ENCODE measurements at places on chromosomes 7 and 10.

DNA sequence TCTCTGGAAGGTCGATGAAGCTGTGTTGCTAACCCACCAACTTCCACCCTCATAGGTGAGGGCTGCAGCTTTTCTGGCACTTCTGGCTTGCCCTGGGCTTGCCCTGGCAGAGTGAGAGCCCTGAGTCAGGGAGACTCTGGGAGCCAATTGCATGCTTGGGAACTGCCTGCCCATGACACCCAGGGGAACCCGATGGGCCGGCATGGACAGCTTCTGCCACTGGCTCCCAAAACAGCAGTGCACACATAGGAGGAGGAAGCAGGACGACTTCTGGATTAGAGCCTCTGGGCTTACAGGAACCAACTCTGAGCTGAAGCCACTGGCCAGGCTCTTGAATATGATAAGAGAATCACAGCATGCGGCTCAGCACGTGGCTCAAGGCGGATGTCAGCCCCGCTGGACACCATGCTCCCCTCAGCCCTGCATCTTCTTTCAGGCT is 135.2 kb upstream of the UNC5B start:
- DNase-seq = no peak

DNA sequence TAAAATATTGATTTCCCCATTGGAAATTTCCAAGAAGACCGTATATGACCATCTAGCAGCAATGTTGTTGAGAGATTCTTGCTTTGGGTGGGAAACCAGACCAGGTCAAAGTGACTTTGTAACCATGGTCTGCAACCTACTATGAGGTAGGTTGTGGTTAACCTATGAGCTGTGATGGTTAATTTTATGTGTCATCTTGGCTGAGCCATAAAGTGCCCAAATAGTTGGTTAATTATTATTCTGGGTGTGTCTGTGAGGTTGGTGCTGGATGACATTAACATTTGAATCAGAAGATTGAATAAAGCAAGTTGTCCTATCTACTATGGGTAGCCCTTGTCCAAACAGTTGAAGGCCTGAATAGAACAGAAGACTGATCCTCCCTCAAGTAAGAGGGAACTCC is 18.3 kb upstream of the RALA start:
- DNase-seq = no peak

- DNase-seq = no peak
Measured at GRCh38 chr10:14659626-14660196, 115.0 kb downstream of the FAM107B start.

DNA sequence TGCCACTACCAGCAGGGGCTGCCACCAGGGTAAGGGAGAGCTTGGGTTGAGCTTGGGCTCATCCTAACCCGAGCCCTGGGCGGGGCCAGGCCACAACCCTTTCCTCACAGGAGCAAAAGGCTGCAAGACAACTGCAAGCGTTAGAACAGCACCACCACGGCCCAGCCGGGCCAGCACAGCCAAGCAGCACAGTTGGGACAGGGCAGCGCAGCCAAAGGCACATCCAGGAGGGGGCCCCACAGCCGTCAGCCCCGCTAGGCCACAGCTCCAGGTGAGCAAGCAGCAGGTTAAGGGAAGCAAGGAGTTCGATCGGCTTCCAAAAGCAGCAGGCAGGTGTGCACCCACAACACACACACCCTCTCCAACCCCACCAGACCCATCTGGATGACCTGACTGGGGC is 7.0 kb upstream of the NDST2 start:
- no peak for DNase-seq

- no peak for DNase-seq
Measured at GRCh38 chr7:48540746-48541145, 369.5 kb downstream of the ABCA13 start.

- DNase-seq = no peak
Measured at GRCh38 chr10:31958856-31959255, 30.2 kb upstream of the ARHGAP12 start.

DNA sequence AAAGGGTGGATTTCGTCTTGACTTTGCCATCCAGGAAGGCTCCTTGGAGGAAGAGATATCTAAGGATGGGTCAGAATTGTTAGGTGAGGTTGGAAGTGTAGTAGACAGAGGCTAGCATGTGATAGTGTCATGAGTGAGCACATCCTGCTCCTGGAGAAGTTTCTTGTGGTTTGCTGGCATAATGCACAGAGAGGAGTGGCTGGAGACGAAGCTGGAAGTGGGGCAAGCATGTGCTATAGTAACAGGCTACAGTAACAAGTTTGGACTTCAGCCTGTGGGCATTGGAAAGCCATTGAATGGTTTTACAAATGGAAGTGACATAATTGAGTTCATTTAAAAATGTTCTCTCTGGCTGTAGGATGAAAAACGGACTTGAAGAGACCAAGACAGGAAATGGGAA is 175.6 kb upstream of the VWC2 start:
- no peak for DNase-seq

DNA sequence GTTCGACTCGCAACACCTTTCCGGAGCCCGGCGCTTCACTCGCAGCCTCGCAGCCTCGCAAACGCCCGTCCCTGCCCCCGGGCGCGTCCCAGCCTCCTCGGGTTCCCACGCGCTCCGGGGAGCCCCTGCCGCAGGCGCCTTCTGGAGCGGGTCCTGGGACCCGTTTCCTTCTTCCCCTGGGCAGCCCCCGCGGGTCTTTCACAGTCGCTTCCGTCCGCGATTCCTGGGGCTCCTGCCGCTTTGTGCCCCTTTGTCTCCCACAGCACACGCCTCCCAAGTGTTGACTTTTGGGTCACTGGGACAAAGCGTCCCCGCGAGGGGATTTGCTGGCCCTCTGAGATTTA is 140.7 kb downstream of the DYNC2I1 start:
- DNase-seq = no peak

- no peak for DNase-seq
Measured at GRCh38 chr10:48788554-48788953, 103.9 kb downstream of the WDFY4 start.

- DNase-seq = no peak
Measured at GRCh38 chr10:64159910-64160872, 639.0 kb downstream of the REEP3 start.

DNA sequence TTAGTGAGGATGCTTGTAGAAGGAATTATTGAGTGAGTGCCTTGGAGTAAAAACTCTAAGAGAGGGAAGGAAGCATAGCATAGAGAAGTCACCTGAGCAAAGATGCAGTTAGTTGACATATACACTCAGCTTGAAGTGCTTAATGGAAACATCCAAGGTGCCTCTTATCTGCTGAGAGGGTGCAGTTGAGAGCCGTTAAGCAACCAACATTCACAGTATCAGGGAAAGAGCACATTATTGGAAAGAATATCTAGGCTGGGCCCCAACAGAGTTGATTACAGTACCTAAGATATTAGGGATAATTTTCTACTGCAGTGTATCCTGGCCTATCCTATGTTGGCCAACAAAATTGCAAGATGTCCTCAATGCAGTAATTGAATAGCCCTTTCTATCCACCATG is 302.0 kb downstream of the ETV1 start:
- DNase-seq = no peak

GRCh38 chr7:155804897-155805825 is 7.1 kb downstream of the SHH start:
- DNase-seq = no peak

- no peak for DNase-seq
Measured at GRCh38 chr10:121305066-121305465, 293.2 kb downstream of the FGFR2 start.

- DNase-seq = no peak
Measured at GRCh38 chr7:107643938-107644308, 16.7 kb upstream of the SLC26A4 start.

DNA sequence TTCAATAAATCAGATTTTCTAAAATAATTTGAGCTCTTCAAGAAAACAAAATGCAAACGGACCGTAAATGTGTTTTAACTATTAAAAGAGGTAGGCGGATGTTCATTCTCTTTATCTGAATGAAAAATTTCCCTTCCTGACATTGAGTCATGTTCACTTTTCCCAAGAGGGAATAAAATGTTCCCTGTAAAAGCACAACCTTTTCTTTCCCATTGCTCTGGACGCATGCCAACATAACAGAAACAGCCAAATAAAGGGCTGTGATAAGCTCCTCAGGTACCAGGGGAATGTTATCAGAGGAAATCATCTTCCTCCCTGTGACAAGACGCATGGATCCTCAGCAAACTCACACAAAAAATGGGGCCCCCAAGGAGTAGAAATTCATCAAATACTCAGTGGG is 251.8 kb downstream of the MTERF1 start:
- DNase-seq = no peak

DNA sequence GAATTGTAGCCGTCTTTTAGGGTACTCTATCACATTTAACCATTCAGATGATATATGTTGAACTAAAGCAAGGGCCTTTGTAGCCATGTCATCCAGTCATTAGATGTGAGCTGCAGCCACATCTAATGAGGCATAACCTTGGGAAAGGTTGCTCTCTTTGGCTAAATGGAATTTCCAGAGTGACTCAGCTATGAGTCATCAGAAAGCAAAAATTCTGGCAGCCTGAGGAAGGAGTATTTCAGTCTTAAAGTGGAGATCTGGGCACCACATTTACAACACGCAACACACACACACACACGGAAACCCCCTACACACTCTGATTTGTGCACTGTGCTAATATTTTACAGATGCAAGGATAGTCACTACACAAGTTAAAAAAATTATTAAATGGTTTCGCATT is 176.9 kb upstream of the ZWINT start:
- no peak for DNase-seq

- no peak for DNase-seq
Measured at GRCh38 chr10:7819121-7819460, 786 bp downstream of the TAF3 start.

DNA sequence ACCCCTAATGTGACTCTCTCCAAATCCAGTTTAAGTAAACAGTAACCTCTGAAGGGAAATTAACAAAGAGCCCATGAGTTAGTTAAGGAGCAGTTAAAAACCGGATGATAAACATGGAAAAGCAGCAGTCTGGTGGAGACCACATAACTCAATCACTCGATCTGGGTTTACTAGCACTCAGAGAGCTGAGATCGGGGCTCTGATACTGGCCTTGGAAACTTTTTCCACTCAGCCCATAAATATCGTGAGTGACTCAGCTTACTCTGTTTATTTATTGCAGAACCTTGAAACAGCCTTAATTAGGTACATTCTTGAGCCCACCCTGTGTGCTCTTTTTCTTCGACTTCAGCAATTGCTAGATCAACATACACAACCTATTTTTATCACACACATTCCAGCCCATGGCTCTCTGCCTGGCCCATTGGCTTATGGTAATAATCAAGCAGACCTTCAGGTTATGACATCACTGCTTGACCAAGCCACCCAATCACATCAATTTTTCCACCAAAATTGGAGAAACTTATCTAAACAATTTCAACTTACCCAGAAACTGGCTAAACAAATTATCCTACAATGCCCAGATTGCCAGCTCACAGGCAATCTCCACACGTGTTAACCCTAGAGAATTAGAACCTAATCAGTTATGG is 82.2 kb upstream of the GPR22 start:
- peak; percentile 44 for DNase-seq

- no peak for DNase-seq
Measured at GRCh38 chr10:90560331-90560730, 297.5 kb downstream of the HTR7 start.

DNA sequence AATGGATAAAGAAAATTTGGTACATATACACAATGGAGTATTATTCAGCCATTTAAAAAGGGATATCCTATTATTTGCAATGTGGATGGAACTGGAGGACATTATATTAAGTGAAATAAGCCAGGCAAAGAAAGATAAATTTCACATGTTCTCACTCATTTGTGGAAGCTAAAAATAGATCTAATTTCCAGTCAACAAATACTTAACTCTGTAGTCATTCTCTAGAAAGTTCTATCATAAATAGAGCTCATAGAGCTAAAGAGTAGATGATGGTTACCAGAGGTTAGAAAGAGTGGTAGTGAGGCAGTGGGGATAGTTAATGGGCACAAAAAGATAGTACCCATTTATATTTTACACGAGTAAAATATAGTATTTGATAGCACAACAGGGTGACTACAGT is 104.2 kb upstream of the SLC13A1 start:
- DNase-seq = no peak

- no peak for DNase-seq
Measured at GRCh38 chr10:22365233-22365632, 19.9 kb downstream of the SPAG6 start.

GRCh38 chr10:45000138-45000751 is 478 bp upstream of the ZNF22 start:
- DNase-seq = no peak
